ENCODE measurements at places on chromosomes 4 and X.

- DNase-seq = no peak
Measured at GRCh38 chrX:112837531-112837930, 3.1 kb downstream of the AMOT start.

- no peak for DNase-seq
Measured at GRCh38 chr4:81348778-81349094, 123.0 kb downstream of the RASGEF1B start.

DNA sequence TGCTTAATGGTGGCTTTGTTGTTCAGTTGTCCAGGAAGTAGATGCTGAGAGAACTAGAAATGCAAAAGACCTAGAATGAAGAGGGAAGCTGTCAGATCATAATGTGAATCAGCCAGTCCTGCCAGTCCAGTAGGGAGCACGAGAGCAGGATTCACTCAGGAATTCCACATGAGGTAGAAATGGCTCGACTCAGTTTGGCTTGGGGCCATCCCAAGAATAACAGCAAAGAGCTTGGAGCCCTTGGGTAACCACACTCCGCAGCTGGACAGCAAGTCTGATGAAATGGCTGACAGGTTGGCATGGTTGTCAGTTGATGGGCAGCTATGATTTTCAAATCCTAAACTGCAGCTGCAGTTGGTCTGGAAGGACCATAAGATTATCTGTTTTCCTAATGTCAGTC lies 44.5 kb upstream of the WDR1 start:
- no peak for DNase-seq

- DNase-seq = no peak
Measured at GRCh38 chrX:154029439-154029838, 9.7 kb upstream of the IRAK1 start.

DNA sequence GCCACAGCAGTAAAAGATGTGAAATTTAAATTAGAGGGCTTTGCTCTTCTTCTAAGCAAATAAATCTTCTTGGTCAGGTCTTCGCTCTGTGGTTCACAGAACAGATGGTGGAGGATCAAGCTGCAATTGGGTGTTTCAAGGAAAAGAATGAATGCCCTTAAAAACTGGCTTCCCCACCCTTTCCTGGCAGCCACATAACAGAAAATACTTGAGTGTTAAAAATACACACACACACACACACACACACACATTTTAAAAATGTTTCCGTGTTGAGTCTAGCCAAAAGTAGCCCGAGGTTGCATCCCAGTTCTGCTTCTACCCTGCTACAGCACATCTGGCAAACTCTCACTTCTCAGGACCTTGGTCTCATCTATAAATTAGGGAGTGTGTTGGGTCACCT lies 56.7 kb upstream of the FGFBP2 start:
- DNase-seq = no peak

GRCh38 chrX:25068340-25068739 lies 52.6 kb upstream of the ARX start:
- no peak for DNase-seq

Measured in SW480 (cell line).